ENCODE measurements at places on chromosomes 13 and 19.
A peak's percentile ranks its signal among the peaks of the same experiment; 100 is the strongest.

DNA sequence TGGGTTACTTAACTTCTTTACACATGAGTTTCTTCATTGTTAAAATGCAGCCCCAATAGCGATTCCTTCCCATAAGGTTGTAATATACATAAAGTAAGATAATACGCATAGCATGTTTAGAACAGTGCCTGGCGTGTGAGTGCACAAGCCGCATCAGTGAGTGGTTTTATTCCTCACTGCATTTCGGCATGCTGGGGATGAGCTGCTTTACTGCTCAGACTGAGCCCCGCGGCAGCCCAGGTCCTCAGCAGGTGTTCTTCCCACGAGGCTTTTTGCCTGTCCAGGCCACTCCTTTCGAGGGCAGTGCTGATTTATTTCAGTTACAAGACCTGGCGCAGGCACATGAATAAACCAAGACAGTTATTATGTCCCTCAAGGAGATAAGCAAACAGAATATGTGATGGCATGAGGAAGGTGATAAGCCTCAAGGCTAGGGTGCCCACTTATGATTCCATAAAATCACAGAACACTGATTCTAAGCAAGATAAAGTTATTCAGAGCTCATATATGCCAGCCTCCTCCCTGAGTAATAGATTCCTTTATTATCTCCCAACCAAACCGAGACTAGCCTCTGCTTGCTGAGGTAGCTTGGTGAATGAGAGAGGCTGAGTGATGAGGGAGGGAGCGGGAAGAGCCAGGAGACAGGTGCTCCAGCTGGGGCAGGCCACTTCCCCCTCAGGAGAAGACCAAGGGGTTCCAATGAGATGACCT lies 505.5 kb downstream of the DIAPH3 start:
- DNase-seq = no peak

GRCh38 chr19:11199517-11199916 lies 2.2 kb upstream of the KANK2 start:
- DNase-seq = no peak

GRCh38 chr19:4472174-4472974 lies at the start of gene HDGFL2:
HDGFL2 (plus strand) TSS chr19:4472297; CDS start chr19:4472351, 54 bp downstream.
- peak; percentile 39 for DNase-seq

GRCh38 chr19:43591904-43592772 lies 3.8 kb downstream of the IRGQ start:
- no peak for DNase-seq

- no peak for DNase-seq
Measured at GRCh38 chr13:33722216-33722915, 95.6 kb upstream of the RFC3 start.

- DNase-seq = no peak
Measured at GRCh38 chr19:5646703-5647102, 23.8 kb downstream of the SAFB start.

DNA sequence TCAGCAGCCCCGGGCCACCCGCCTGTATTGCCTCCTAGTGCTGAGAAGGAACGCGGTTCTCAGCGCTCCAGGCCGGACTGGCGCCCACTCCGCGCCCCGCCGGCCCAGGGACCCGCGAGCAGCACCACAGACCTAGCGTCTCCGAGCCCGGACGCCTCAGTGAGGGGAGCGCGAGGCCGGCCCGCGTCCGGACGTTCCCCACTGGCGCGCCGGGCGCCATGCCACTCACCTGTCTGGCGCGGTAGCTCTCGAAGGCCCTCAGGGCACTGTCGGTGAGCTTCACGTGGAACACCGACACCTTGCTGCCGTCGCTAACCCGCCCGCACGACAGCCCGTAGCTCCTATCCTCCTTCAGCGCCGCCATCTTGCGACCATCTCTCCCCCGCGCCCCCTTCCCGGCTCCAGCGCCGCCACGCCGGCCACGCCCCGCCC lies at the start of gene ELL:
Gene ELL (minus strand): TSS at position 379 of the 432 bp plus-strand sequence. CDS start 15 bp downstream, at position 364.
- no peak for DNase-seq

GRCh38 chr19:47230054-47230920 lies 712 bp downstream of the BBC3 start:
- DNase-seq = peak; percentile 72

GRCh38 chr19:14265290-14266036 lies 59.5 kb upstream of the ADGRL1 start:
- DNase-seq = no peak

- DNase-seq = no peak
Measured at GRCh38 chr13:46158983-46159382, 23.0 kb downstream of the LCP1 start.

DNA sequence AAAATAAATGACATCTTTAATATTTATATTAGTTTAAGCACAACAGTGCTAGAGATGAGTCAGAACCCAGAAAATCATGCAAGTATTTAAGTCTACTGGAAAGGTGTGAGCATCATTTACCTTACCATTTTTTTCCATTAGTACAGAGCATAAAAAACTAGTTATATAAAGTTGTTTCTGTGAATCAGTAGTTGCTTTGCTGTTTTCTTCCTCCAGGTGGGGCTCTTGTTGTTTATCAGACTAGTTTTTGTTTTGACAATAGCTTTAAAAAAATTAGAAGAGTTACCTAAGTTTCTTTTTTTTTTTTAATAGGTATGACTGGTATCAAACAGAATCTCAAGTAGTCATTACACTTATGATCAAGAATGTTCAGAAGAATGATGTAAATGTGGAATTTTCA lies 12.7 kb downstream of the SUGT1 start:
- no peak for DNase-seq

DNA sequence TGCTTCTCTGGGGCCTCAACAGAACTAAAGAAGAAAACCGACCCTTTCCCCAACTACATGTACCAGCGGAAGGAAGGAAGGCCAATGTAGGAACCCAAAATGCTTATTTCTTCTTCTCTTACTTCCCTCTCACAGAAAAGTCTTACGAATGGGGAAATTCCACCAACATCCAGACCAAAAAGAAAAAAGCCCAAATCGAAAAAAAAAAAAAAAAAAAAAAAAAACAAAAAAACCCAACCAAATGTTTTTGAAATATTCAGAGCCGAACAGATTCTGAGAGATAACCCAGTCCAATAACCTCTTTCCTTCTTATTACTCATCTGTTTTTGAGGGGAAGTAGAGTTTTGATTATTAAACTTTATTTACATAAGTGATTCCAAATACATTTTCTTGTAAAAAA lies 3.9 kb downstream of the PPM1N start:
- DNase-seq = no peak

- no peak for DNase-seq
Measured at GRCh38 chr13:79282976-79283375, 123.1 kb downstream of the RBM26 start.

DNA sequence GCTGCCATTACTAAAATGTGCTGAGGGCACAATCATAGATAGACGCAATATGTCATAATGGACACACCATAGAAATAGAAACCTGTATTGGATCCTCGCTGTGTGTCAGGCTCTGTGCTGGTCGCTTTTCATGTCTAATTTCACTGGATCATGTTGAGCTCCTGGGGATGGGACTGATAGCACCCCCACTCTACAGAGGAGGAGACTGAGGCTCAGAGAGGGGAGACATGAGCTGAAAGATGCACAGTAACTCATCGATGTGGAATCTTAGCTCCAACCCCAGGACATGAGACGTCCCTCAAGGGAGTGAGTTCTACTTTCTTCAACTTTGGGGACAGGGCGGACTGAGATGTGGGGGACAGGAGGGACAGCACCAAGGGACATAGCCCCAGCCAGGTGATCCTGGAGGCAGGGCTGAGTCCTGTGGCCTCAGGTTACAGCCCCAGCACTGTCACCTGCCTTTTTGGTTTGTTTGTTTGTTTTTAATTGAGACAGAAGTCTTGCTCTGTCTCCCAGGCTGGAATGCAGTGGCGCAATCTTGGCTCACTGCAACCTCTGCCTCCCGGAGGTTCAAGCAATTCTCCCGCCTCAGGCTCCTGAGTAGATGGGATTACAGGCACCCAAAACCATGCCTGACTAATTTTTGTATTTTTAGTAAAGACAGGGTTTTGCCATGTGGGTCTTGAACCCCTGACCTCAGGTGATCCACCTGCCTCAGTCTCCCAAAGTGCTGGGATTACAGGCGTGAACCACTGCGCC lies 6.6 kb upstream of the GIPC1 start:
- DNase-seq = no peak

DNA sequence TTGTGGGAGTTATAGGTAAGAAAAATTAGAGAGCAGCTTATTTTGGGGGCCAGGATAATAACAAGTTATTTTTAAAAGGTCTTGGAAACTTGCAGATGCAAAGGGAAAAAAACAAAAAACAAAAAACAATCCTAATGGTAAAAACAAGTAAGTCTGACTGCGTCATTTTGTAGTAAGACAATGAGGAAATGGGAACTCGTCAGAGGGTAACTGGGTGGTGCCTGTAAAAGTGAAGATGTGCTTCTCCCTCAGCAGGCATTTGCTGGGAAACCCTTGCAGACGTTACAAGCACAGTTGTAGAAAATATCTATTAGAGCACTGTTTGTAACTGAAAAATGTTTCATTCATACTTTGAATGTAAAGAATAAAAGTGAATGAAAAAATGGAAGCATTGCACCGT lies 2.2 kb upstream of the TNFSF13B start:
- DNase-seq = no peak

DNA sequence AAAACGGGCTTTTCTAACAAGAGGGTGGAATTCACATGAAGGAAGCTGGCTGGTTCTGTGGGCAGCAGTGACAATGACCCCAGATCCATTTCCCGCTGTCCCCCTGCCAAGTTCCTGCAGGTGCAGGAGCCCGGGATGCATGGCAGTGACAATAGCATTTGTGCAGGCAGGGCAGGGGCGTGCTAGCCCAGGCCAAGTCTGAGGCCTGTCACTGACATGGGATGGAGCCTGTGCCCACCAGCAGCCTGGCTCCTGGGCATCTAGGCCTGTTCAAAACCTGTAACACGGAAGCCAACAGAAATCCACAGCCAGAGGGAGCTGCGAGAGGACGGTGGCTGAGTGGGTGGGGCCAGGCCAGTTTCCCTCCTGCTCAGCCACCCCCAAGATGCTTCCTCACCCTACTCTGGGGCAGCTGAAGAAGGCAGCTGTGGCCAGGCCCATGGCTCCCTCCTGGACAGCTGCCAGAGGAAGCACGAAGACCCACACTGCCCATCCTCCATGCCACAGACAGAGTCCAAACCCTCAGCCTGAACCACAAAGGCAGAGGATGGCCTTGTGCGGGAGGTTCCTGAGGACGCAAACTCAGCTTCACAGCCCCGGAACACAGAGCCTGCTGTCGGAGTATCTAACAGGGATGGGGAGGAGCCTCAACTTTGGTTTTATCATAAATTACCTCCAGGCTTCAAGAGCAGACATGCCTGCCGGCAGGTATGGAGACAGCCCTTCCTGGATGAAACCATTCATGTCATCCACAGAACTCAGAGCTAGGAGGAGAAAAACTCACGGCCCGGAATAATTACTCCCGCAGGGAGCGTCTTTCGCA lies 74.0 kb downstream of the CEBPG start:
- peak; percentile 14 for DNase-seq

DNA sequence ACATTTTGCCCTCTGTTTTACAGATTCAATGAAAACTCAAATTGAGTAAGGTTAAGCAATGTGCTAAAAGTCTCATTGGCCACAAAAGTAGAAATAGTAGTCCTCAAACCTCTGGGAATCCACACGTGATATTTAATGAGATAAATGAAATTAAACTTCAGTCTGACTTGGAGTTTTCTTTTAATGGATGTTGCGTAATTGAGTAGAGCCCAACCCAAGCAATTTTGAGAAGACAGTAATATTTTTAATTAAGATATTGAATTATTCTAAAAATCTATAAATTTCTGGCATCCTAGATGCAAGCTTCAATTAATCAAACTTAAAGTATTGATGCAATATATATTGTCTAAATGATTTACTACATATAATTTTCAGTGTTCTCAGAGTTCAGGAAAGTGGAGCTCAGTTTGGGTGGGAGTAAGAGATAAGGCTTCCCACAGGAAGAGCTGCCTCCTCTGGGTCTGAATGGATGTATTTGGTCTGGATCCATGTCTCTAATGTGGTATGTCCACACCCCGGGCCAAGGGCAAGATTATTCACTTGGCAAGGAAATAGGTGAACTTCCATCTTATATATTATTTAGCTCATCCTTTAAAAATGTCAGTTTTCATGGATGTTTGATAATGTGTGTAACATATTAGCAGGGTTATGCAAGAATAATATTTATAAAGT lies 6.9 kb downstream of the MBNL2 start:
- DNase-seq = no peak

DNA sequence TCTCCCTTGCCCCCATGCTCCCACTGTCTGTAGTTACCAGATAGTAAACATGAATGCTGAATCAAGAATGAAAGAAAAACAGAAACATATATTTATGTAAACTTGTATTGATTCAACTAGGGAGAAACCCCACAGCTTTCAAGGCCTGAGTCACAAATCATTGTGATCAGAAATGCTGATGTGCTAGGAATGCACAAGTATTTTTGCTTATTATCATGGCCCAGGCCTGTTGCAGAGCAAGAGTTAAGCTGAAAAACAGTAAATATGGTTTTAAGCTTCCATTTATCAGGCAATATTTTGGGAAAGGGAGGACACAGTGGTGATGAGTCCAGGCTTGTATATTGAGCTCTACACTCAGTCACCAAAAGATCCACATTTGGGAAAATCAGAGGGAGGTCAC lies 669.6 kb downstream of the DIAPH3 start:
- DNase-seq = no peak

- DNase-seq = no peak
Measured at GRCh38 chr13:42722883-42723539, 58.4 kb upstream of the FAM216B start.

DNA sequence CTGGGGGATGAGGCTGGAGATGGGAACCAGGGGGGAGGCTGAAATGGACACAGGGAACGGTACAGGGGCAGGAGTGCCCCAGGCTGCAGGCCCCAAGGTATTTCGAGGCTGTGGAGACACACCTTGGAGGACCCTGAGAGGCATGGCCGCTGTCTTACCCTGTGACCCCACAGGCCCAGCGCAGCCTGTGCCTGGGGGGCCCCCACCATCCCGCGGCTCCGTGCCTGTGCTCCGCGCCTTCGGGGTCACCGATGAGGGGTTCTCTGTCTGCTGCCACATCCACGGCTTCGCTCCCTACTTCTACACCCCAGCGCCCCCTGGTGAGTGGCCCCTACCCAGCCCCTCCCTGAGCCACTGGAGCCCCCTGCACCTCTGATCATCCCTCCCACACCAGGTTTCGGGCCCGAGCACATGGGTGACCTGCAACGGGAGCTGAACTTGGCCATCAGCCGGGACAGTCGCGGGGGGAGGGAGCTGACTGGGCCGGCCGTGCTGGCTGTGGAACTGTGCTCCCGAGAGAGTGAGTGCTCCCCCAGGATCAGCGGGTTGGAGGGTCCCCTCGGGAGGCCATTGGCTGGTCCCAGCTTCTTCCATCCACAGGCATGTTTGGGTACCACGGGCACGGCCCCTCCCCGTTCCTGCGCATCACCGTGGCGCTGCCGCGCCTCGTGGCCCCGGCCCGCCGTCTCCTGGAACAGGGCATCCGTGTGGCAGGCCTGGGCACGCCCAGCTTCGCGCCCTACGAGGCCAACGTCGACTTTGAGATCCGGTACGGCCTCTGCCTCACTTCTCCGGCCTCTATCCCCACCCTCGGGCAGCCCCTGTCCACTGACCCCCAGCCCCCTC lies 16.9 kb upstream of the SPIB start:
- DNase-seq = no peak

DNA sequence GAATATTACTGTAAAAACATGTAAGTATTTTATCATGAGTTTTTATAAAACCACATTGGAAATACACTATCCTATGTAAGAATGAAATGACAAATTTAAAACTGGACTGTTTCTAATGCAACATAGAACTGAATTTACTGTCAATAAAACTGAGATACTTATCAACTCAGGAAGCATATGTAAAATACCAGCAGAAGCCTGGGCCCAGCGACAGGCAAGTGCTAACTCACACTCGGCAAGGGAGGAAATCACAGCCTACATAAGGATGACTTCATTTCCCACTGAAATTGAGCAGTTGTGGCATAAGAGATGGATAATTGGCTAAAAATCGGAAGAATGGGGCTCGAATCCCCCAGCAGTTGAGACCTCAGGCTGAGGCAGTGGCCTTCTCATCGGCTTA lies 12.1 kb downstream of the PROZ start:
- DNase-seq = no peak
